Fibroblast of the aortic adventitia (primary cell): ENCODE measurements at places on chromosomes 1 and 21.

- DNase-seq, result peak; percentile 14
Observed at GRCh38 chr1:224065455-224065854, 48.5 kb upstream of the FBXO28 start.

GRCh38 chr1:85490270-85490985, 25.5 kb upstream of the DDAH1 start:
- DNase-seq, result no peak

GRCh38 chr1:236158719-236159118, 16.4 kb downstream of the GPR137B start:
- no peak for DNase-seq

DNA sequence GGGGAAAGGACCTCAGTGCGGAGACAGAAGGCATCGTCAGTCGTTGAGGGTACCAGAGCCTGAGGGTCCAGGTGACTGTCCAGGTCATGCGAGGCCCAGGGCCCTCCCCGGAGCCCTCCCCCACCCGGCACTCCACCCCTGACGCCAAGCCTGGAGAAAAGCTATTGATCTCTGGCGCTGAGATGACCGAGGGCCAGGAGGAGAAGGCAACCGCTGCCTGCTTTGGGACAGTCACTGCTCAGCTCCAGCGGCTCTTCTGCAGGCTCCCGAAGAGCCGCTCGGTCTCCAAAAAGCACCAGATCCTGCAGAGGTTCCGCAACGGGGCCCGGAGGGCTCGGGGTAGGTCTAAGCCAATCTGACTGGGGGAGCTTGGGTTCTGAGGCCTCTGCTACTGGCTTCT, 10.9 kb downstream of the RASSF5 start:
- DNase-seq, result no peak

GRCh38 chr1:28150125-28150780, 26.2 kb downstream of the PTAFR start:
- no peak for DNase-seq

DNA sequence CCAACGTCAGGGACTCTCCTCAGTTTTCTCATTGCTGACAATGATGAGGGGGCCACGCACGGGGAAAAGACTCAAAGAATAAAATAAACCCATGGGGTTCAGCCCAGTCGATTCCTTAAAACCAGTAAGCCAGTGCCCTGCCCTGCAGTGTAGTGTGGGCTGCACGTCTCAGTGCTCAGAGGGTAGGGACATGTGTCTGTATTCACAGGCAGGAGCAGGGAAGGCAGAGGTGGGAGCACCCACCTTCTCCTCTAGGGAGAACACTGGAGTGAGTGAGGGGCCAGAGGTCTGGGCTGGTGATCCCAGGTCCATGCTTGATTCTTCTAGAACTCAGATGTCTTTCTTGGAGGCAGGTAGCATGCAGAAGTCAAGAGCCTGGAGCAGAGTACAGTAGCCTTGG, 303.6 kb downstream of the MATN1 start:
- no peak for DNase-seq
